ENCODE measurements at places on chromosomes 16 and 17. TPM values are rescaled to one million over a fixed set of nuclear protein-coding genes. Genes with fewer than 3 reads are reported as not detected.
A peak's percentile ranks its signal among the peaks of the same experiment; 100 is the strongest.

- DNase-seq, result no peak
These were observed 61.1 kb downstream of the CYLD start for GRCh38 chr16:50802961-50803360.

The PLCG2 gene
- polyA plus RNA-seq, result 10.8 TPM

GRCh38 chr16:89033796-89034572 lies 57.0 kb upstream of the CBFA2T3 start:
- no peak for DNase-seq

The FOXL1 gene
- 2.8 TPM for polyA plus RNA-seq

- DNase-seq, result no peak
These were observed 567 bp downstream of the SOX9 start for GRCh38 chr17:72121164-72122009.

DNA sequence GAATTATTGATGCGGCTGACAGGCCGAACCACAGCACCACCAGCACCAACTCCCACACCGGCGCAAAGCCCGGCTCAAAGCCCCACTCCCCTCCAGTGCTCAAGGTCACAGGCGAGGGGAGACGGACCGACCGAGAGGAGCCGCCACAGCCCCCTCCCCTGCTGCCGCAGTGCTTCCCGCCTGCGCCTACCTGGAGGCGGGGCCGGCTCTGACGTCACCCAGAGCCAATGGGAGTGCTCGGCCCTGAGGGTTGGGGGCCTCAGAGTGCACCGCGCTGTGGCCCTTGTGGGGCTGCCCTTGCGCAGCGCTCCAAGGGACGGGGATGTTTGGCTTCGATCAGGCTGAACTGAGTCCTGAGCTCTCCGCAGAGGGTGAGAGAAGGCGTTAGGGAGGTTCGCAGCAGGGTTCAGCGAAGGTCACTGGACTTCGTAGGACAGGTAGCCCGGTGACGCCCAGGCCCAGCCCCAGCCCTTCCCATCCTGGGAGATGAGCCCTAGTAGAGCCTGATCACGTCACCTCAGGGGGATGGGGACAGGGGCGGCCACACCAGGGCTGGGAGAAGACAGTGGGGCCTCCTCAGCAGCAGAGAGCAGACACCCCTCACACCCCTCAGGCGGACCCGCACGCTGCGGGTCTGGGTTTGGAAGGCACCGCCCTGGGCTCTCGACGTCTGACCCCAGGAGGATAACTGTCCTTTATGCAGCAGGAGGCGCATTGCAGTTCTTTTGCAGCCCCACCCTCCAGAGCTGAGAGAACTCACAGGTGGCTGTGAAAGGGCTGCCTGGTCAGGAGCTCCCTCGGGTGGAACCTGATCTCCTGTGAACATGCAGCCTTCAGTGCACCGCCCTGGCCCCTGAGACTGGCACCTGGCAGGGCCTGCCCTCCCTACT lies 1.5 kb downstream of the NDRG4 start:
- DNase-seq, result no peak

GRCh38 chr17:51467336-51467735 lies 207.0 kb downstream of the UTP18 start:
- DNase-seq, result no peak

GRCh38 chr17:63639125-63639524 lies 16.9 kb downstream of the MAP3K3 start:
- no peak for DNase-seq

The SMPD3 gene
- polyA plus RNA-seq, result not detected

The COL1A1 gene
- polyA plus RNA-seq, result 0.02 TPM

- no peak for DNase-seq
These were observed 236.0 kb upstream of the ELAC2 start for GRCh38 chr17:13253733-13254410.

GRCh38 chr17:15432807-15433611 lies 34.4 kb downstream of the CDRT4 start:
- no peak for DNase-seq

The SOX15 gene
- polyA plus RNA-seq, result 0.19 TPM

The TLCD2 gene
- 0.72 TPM for polyA plus RNA-seq

The HSD3B7 gene
- 4.8 TPM for polyA plus RNA-seq

GRCh38 chr17:40314584-40314956 lies 5.6 kb downstream of the RARA start:
- peak; percentile 93 for DNase-seq

The CDR2L gene
- polyA plus RNA-seq, result 22.2 TPM

The TEX19 gene
- polyA plus RNA-seq, result 0.05 TPM

- DNase-seq, result peak; percentile 17
These were observed 184.8 kb upstream of the CIBAR2 start for GRCh38 chr16:85296859-85297660.

- no peak for DNase-seq
These were observed 89.6 kb downstream of the CACNG3 start for GRCh38 chr16:24345704-24346103.

DNA sequence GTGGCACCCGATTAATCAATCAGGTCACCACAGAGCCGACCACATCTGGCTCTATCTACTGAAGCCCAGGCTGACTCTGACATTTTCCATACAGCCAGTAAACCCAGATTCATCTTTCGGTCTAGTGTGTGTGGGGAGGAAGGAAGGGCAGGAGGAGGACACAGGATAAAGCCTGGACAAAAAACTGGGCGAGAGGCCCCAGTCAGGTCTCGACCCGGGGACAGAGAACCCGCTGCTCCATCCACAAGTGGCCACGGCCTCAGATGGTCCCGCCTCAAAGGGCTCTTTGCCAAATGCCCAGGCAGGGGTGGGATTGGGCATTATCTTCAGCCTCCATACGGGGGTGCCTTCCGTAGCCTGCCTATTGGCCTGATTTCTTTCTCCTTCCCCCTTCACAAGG lies 7.8 kb downstream of the ABR start:
- DNase-seq, result peak; percentile 28

GRCh38 chr16:82092711-82093110 lies 57.7 kb downstream of the HSD17B2 start:
- no peak for DNase-seq

DNA sequence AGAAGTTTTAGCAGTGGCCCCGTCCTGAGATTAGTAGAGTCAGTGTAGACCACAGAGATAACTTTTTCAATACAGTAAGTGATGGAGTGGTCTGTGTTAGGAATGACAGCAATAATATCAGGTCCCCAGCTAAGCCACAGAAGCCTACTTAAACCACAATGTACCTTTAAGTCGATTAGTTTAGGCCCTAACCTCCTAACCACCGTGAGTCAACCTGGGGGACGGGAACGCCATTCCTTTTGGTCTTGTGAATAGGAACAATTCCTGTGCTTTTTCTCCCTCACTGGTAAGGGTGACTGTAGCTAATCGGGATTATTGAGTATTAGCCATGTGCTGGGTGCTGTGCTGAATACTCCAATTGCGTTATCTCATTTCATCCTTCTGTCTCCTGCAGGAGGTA lies 14.0 kb downstream of the YPEL2 start:
- no peak for DNase-seq

The ABCA3 gene
- polyA plus RNA-seq, result 16.7 TPM

The GFER gene
- polyA plus RNA-seq, result 13.7 TPM

All from endothelial cell of umbilical vein (primary cell).